Chondrocyte (in vitro differentiated cells): ENCODE measurements at places on chromosomes 11 and 22. TPM values are rescaled to one million over a fixed set of nuclear protein-coding genes. Genes with fewer than 3 reads are reported as not detected.

The SAA4 gene
- not detected in 3 replicates for total RNA-seq

The CADM1 gene
- 14.6 to 30.0 TPM (median 29.0 TPM) in 3 replicates for total RNA-seq

The SPTBN2 gene
- total RNA-seq = 13.2 to 18.6 TPM (median 15.7 TPM) in 3 replicates

The GGTLC3 gene
- 0.42 TPM in 1 of 3 replicates, not detected in the others for total RNA-seq

The OR10A2 gene
- not detected in 3 replicates for total RNA-seq

The NAV2 gene
- 87.0 to 119 TPM (median 90.2 TPM) in 3 replicates for total RNA-seq

The SLC22A12 gene
- total RNA-seq = not detected in 3 replicates

The MCAT gene
- 7.4 to 11.1 TPM (median 8.6 TPM) in 3 replicates for total RNA-seq

The SHANK3 gene
- 3.9 to 7.5 TPM (median 7.0 TPM) in 3 replicates for total RNA-seq

The IL18 gene
- 0.80 to 0.97 TPM (median 0.85 TPM) in 3 replicates for total RNA-seq

The SLC17A6 gene
- total RNA-seq = not detected in 3 replicates

The OPCML gene
- 0.73 to 3.3 TPM (median 2.7 TPM) in 3 replicates for total RNA-seq

The RCOR2 gene
- total RNA-seq = 1.3 to 3.8 TPM (median 2.7 TPM) in 3 replicates

The RIMBP3C gene
- 0.22 to 0.75 TPM (median 0.38 TPM) in 3 replicates for total RNA-seq

The OR8K5 gene
- not detected in 3 replicates for total RNA-seq

The DDI1 gene
- total RNA-seq = not detected in 3 replicates

The MOGAT2 gene
- total RNA-seq = not detected in 3 replicates

The YAP1 gene
- 114 to 132 TPM (median 116 TPM) in 3 replicates for total RNA-seq

The KDM4D gene
- 0.44 to 0.65 TPM (median 0.53 TPM) in 3 replicates for total RNA-seq

The OR52I2 gene
- not detected in 3 replicates for total RNA-seq

The SYT12 gene
- total RNA-seq = 7.2 to 15.3 TPM (median 7.2 TPM) in 3 replicates

The OR56A4 gene
- not detected in 3 replicates for total RNA-seq

The C22orf15 gene
- total RNA-seq = not detected in 3 replicates

The SCGB1D2 gene
- not detected in 3 replicates for total RNA-seq

The DLAT gene
- total RNA-seq = 24.9 to 31.6 TPM (median 27.7 TPM) in 3 replicates

The INS gene
- total RNA-seq = not detected in 3 replicates

The FOLR3 gene
- total RNA-seq = not detected in 3 replicates

The CASP5 gene
- not detected in 3 replicates for total RNA-seq

The TMPRSS4 gene
- not detected in 3 replicates for total RNA-seq

The JAML gene
- total RNA-seq = not detected in 3 replicates

The TTC36 gene
- total RNA-seq = 0.27 to 1.4 TPM in 2 of 3 replicates, not detected in the other

The SLC5A1 gene
- 0.23 TPM in 1 of 3 replicates, not detected in the others for total RNA-seq

The LARGE2 gene
- total RNA-seq = not detected in 3 replicates

The C11orf21 gene
- total RNA-seq = not detected in 3 replicates

The TSKU gene
- total RNA-seq = 41.7 to 46.2 TPM (median 42.3 TPM) in 3 replicates
